Calu3 (cell line): ENCODE measurements at places on chromosomes 7 and 10. TPM values are rescaled to one million over a fixed set of nuclear protein-coding genes. Genes with fewer than 3 reads are reported as not detected.

DNA sequence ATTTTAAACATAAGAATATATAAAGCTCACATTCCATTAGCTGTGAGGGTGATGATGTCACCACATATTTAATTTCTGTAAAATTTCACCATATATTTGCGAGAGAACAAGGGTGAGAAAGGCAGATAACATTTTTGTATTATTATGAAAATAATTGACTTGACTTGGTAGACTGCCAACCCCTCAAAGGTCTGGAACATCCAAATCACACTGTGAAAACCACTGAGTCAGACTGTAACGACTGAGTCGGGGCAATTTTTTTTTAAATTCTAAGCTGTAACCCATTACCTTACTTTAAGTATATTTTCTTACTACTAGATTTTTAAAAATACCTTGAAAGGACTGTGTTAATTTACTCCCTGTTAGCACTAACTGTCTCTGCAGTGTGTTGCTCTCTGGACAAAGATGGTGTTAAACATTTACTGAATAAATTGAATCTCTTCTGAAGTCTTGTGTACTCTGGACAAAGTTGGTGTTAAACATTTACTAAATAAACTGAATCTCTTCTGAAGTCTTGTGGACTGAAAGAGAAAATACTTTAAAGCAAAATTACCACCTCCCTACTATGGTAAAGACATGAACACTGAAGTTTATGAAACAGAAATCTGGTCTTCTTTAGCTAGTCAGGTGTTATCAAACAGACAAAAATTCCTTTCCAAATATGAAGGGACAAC lies 14.1 kb downstream of the PDZD8 start:
- no peaks in the 10 kb centered on the region for H3K27me3 ChIP-seq
- H3K4me3 ChIP-seq: no peak overlapping the region
- no peak for DNase-seq
- H3K36me3 ChIP-seq: peaks cover 5% of the 10 kb centered on the region
- H3K27ac ChIP-seq: no peak overlapping the region

DNA sequence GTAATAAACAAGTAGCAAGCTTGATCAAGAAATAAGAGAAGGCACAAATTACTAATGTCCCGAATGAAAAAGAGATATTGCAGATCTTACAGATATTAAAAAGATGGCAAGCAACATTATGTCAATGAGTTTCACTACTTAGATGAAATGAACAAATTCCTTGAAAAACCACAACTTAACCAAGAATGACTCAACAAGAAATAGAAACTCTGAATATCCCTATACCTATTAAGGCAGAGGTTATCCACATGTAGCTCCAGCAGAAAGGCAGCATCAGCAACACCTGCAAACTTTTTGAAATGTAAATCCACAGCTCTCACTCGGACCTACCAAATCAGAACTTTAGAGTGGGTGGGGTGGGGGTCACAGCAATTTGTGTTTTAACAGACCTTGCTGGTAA lies 33.6 kb downstream of the PDE1C start:
- no peaks in the 10 kb centered on the region for H3K27me3 ChIP-seq
- DNase-seq: no peak

GRCh38 chr7:79806161-79806734 lies 328.4 kb upstream of the GNAI1 start:
- H3K4me1 ChIP-seq: peaks cover under 1% of the 10 kb centered on the region
- no peak for DNase-seq
- no peaks in the 10 kb centered on the region for H3K36me3 ChIP-seq
- H3K4me3 ChIP-seq: no peak overlapping the region
- H3K27me3 ChIP-seq: no peaks in the 10 kb centered on the region

DNA sequence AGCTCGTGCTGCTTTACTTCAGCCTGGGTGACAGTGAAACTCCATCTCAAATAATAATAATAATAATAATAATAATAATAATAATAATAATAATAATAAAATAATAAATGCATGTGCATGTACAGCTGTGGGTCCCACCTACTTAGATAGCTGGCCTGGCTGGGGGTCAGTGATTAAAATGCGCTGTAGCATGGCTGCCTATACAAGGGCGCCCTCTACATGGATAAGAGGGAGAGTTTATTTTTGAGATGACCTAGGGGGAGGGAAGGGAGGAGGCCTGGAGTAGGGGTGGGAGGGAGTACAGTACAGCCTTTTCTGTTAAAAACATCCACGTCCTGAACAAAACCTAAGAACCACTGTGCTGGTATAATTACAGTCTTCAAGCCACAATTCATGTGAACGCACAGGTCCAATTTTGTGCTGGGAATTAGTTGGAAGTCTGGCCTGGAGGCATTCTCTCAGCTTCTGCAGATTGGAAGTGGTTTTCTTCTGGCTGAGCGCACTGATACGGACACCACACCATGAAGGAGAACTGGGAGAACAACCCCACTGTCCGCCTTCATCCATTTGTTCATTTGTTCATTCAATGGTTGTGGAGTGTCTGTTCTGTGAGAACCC lies 146.5 kb downstream of the TMEM178B start:
- DNase-seq: peak; percentile 6
- H3K4me3 ChIP-seq: no peak overlapping the region
- no peak overlapping the region for H3K27ac ChIP-seq
- no peaks in the 10 kb centered on the region for H3K36me3 ChIP-seq

DNA sequence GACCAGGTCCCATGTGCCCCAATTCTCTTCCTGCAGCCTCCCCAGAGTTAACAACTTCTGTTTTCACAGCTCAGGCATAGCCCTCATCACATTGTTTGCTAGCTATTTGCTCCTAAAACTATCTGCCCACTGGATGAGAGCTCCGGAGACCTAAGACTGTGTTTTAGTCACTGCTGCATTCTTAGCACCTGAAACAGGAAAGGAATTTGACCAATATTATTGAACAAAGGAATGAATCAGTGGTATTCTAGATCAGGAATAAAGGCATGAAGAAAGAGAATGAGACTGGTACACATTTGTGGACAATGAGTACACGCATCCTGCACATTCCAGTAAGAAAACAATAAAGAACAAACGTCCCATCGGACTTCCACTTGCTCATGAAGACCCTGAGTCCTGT lies 54.8 kb downstream of the PPP1R17 start:
- no peaks in the 10 kb centered on the region for H3K36me3 ChIP-seq
- DNase-seq: no peak
- H3K27me3 ChIP-seq: no peaks in the 10 kb centered on the region
- H3K27ac ChIP-seq: no peak overlapping the region
- no peak overlapping the region for H3K4me3 ChIP-seq

DNA sequence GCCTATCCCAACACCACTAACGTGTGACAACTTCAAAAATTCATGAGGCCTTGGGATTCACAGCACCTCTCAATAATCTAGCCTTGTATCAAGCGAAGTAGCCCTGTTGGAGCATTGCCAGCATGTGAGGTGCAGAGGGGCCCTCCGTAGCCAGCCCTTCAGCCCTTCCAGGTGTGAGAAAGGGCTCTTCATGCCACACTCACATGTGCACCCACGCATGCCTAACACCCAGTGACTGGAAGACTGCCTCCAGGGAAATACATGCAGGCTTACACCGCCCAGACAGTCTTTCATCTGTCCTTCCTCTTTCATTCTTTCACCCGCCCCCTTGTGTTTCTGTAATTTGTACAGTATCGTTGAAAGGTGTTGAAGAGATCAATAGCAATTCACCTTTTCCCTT lies 26.1 kb downstream of the LRRC4 start:
- H3K36me3 ChIP-seq: no peaks in the 10 kb centered on the region
- no peak overlapping the region for H3K4me3 ChIP-seq
- no peak for DNase-seq
- H3K27ac ChIP-seq: no peak overlapping the region
- H3K27me3 ChIP-seq: no peaks in the 10 kb centered on the region
- H3K4me1 ChIP-seq: no peaks in the 10 kb centered on the region

- H3K4me3 ChIP-seq: no peak overlapping the region
- H3K27ac ChIP-seq: no peak overlapping the region
- H3K4me1 ChIP-seq: peaks cover 6% of the 10 kb centered on the region
- DNase-seq: no peak
- no peaks in the 10 kb centered on the region for H3K36me3 ChIP-seq
- H3K27me3 ChIP-seq: no peaks in the 10 kb centered on the region
Observed at GRCh38 chr7:91126762-91127161, 137.5 kb upstream of the FZD1 start.

DNA sequence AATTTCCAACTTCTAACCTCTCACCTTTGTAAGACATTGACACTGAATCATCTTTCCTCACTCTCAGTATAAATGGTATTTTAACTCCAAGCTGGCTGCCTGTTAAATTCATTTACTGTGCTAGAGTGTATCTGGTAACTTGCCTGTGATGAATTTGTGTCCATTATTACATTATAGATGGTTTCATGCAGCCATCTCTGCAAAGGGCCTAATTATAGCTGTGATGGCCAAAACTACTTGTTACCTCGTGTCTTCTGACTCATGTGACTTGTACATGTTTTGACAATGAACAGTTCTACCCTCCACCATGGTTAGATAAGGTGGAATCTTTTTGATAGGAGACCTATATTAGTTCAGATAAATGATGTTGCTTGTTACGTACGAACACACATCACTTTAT lies 392.0 kb downstream of the PAXIP1 start:
- H3K27ac ChIP-seq: no peak overlapping the region
- H3K4me1 ChIP-seq: no peaks in the 10 kb centered on the region
- H3K36me3 ChIP-seq: no peaks in the 10 kb centered on the region
- no peaks in the 10 kb centered on the region for H3K27me3 ChIP-seq
- no peak for DNase-seq

DNA sequence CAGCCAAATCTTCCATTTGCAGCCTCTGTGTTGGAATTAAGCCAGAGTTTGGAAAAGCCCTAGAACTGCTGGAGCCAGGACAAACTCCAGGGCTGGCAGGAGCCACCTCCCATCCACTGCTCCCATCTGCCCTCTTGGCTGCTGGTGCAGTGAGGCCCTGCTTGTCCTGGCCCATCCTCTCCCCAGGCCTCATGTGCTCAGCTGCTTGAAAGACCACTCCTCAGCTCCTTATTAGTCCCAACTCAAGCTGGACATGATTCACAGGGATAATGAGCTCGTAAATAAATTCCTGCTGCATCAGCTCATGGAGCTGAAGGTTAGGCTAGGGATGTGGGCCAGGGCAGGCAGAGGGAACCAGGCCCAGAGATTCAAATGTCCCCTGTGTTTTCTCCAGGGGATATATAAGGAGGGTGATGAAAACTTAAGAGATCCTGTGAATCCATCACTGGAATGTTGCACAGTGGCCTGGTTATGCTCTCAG lies 282.8 kb downstream of the RPS24 start:
- no peaks in the 10 kb centered on the region for H3K4me1 ChIP-seq
- DNase-seq: no peak
- H3K4me3 ChIP-seq: no peak overlapping the region
- no peaks in the 10 kb centered on the region for H3K36me3 ChIP-seq
- peaks cover 100% of the 10 kb centered on the region for H3K27me3 ChIP-seq
- no peak overlapping the region for H3K27ac ChIP-seq

GRCh38 chr10:17989908-17990767 lies 38.4 kb downstream of the SLC39A12 start:
- H3K4me1 ChIP-seq: no peaks in the 10 kb centered on the region
- no peak overlapping the region for H3K4me3 ChIP-seq
- H3K27ac ChIP-seq: no peak overlapping the region
- no peaks in the 10 kb centered on the region for H3K27me3 ChIP-seq

GRCh38 chr7:117012284-117012683 lies 59.0 kb downstream of the ST7 start:
- H3K4me3 ChIP-seq: no peak overlapping the region
- no peaks in the 10 kb centered on the region for H3K4me1 ChIP-seq
- no peaks in the 10 kb centered on the region for H3K27me3 ChIP-seq
- no peak for DNase-seq

DNA sequence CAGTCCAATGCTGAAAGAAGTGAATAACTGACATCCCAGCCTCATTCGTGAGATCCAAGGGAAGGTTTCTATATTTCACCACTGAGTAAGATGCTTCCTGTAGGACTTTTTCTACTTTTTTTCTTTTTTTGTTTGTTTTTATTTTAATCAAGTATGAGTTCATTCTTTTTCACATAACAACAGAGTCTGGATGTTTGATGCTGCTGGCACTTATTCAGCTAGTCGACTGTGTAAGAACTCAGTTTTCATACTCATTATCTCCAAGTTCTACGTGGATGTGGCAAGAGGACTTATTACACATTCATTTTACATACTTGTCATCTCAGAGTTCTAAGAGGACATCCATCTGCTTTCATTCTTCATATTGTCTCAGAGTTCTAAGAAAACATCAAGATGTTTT lies 86.9 kb downstream of the CPXM2 start:
- H3K27me3 ChIP-seq: peaks cover 33% of the 10 kb centered on the region
- DNase-seq: no peak
- no peaks in the 10 kb centered on the region for H3K4me1 ChIP-seq
- H3K27ac ChIP-seq: no peak overlapping the region

DNA sequence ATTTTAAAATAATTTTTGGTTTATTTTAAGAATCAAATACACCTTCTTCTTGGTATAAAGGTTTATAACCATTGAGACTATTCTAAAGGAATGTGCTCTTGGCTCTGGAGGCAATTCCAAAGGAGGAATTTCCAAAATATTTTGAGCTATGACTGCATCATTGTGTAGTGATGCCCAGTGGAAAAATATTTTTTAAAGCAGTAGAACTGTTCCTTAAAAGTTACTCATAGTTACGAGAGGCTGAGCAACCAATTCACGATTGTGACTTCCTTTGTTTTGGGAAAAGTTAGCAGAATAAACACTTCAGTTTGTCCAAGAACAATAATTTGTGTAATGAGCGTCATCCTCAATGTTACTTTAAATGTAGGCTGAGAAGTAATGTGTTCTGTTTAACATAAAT lies 233.6 kb downstream of the BAMBI start:
- H3K4me3 ChIP-seq: no peak overlapping the region
- no peaks in the 10 kb centered on the region for H3K27me3 ChIP-seq
- peaks cover 2% of the 10 kb centered on the region for H3K36me3 ChIP-seq
- no peak for DNase-seq
- H3K4me1 ChIP-seq: peaks cover 32% of the 10 kb centered on the region
- H3K27ac ChIP-seq: no peak overlapping the region

DNA sequence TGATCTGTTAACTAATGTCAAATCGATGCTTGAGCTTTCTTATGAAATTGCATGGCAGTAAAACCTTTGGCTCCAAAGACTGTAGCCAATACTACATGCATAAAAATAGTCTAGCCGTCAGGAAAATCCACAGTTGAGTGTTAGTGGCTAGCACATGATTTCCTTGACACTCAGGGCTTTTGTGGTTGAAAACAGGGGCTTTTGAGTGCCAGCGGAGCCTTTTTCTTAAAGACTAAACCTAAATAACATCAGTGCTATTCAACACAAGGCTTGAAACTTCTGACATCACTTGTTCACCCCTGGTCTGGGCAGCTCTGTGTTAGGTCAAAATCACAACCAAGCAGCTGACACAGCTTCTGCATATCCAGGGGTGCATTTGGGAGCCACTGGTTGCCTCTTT lies 124.2 kb upstream of the BMPER start:
- no peaks in the 10 kb centered on the region for H3K4me1 ChIP-seq
- H3K36me3 ChIP-seq: no peaks in the 10 kb centered on the region
- H3K27ac ChIP-seq: no peak overlapping the region
- H3K4me3 ChIP-seq: no peak overlapping the region
- H3K27me3 ChIP-seq: peaks cover 53% of the 10 kb centered on the region
- no peak for DNase-seq

FAM24B gene
- total RNA-seq: 5.1 and 6.3 TPM in 2 replicates

TAS2R16 gene
- not detected in 2 replicates for total RNA-seq

GPAM gene
- 6.5 and 7.5 TPM in 2 replicates for total RNA-seq

OR9A2 gene
- total RNA-seq: not detected in 2 replicates

TRPV5 gene
- total RNA-seq: not detected in 2 replicates

WDFY4 gene
- not detected in 2 replicates for total RNA-seq

ERVW-1 gene
- not detected in 2 replicates for total RNA-seq

JAKMIP3 gene
- 0.05 TPM in 2 replicates for total RNA-seq

TRIM73 gene
- 1.7 and 2.1 TPM in 2 replicates for total RNA-seq

PTPRZ1 gene
- 4.9 and 5.8 TPM in 2 replicates for total RNA-seq

ZPBP gene
- total RNA-seq: not detected in 2 replicates

ANKRD26 gene
- 9.0 and 10.2 TPM in 2 replicates for total RNA-seq
